RKO (cell line): ENCODE measurements at places on chromosomes 16 and 17.
A peak's percentile ranks its signal among the peaks of the same experiment; 100 is the strongest.

GRCh38 chr17:4626734-4627256, 14.7 kb downstream of the ALOX15 start:
- DNase-seq, result no peak

GRCh38 chr16:83513008-83513755, 294.6 kb upstream of the HSBP1 start:
- DNase-seq, result peak; percentile 60

GRCh38 chr16:11358531-11358930, 13.3 kb downstream of the RMI2 start:
- DNase-seq, result no peak

GRCh38 chr16:85112364-85112763, at the start of gene CIBAR2:
CIBAR2 (minus strand) TSS chr16:85112472; CDS start chr16:85112352, 120 bp downstream.
- DNase-seq, result no peak

DNA sequence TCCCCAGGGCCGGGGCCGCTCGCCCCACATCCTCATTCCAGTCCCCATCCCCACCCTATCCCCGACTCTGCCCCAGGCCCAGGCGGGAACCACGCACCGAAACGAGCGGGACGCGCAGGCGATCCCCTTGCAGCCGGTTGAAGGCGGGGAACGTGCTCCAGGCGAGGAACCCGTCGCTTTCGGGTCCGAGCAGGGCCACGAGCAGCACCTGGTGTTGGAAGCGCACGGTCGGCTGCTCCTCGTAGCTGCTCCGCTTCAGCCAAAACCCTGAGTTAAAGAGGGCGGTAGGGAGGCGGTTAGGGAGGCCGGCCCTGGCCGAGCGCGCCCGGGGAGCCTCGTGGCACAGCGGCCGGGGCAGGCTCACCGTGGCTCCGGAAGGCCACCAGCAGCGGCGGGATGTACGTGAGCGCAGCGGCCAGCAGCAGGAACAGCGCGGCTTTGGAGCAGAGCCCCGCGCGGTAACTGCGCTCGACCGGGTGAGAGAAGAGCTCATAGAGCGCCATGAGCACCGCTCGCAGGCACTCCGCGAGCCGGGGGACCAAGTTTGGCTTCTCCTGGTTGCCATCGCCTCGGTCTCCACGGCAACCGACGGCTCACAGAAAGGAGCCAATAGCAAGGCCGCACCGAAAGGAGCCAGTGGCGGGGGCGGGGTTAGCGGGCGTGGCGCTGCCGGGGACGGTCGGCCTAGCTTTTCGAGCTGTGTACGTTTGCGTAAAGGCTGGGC, at the start of gene TMEM231:
TMEM231 (minus strand) TSS at position 546 of the 724 bp plus-strand sequence; CDS start at position 503, 43 bp downstream.
- DNase-seq, result peak; percentile 95

- no peak for DNase-seq
Observed at GRCh38 chr16:13307851-13308250, 406.5 kb downstream of the SHISA9 start.

- no peak for DNase-seq
Observed at GRCh38 chr16:79054211-79054984, 546.1 kb downstream of the MAF start.

DNA sequence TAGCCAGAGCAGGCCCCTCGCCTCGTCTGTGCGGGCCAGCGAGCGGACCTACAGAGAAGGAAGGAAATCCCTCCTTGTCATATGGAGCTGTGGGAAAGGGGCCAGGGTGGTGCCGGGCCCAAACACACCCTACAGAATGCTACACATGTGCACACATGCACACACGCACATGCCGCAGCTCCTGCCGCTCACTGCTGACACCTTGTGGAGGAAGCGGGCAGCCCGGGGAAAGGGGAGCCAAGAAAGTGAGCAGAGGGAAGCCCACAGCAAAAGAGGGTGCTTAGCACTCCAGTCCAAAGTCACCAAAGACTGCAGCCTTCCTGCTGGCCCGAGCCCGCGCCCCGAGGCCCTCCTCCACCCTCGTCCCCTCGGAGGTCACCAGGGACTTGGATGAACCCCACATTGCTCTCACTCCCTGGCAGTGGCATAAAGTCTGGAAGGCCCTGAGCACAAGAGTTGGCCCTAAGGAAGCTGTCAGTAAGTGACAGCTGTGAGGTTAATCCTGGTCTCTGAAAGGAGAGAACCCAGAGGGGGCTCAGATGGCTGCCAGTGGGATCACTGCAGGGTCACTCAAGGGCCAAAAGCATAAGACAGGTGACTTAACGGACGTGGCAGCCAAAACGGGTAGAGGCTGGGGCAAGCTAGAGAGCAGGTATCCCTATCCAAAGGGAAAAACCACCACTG, 68.2 kb downstream of the MYO18A start:
- peak; percentile 58 for DNase-seq

DNA sequence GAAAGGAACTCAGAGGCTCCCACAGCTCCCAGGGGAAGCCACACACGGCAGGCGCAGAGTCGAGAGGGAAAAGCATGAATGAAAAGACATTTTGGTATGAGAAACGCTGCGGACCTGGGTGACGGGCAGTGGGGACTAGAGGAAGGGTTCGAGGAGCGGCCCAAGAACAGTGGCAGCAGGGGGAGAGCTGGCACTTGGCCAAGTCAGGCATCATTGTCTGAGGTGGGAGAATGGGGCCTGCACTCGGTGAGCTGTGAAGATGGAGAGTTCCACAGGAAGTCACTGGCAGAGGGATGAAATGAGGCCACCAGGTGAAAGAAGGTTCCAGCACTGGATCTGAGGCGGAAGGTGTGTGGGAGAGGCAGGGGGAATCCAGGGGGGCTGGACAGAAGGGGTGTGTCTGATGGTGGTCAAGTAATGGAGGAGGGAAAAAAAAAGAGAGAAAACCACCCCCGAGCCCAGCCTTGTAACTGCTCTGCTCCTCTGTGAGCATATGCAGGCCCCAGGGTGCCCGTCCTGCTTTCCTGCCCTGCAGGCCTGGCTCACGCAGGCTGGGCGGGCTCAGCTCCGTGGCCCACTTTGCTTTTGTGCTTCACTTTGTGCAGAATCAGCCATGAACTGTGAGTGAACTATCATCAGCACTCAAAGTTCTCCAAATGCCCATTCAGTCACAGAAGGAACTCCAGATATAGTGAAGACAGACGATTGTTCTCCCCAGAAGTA, 31.8 kb downstream of the TMEM204 start:
- no peak for DNase-seq

- no peak for DNase-seq
Observed at GRCh38 chr16:88390735-88391134, 8.0 kb downstream of the ZNF469 start.

GRCh38 chr17:81341516-81342268, 46.6 kb upstream of the SLC38A10 start:
- no peak for DNase-seq

DNA sequence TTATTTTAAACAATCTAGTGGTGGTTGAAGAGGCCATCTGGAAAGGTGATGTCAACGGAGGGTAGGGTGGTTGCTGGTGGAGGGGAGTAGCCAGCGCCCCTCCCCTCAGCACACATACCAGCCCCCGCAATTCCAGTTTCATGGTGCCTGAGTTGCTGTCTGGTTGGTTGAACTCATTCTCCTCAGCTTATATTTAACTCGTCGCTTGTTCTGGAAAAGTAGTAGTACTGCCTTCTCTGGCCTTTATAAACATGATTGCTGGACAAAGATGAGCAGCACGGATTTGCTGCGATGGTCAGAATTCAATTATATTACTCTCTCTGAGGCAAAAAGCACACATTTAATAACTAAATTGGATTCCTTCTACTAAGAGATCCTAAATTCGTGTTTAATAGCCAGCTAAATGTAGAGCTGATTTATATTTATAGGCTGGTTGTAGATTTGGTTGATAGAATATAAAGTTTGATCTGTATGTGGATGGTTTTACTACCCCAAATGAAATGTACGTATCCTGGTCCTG, 238.0 kb upstream of the TBX2 start:
- DNase-seq, result no peak

DNA sequence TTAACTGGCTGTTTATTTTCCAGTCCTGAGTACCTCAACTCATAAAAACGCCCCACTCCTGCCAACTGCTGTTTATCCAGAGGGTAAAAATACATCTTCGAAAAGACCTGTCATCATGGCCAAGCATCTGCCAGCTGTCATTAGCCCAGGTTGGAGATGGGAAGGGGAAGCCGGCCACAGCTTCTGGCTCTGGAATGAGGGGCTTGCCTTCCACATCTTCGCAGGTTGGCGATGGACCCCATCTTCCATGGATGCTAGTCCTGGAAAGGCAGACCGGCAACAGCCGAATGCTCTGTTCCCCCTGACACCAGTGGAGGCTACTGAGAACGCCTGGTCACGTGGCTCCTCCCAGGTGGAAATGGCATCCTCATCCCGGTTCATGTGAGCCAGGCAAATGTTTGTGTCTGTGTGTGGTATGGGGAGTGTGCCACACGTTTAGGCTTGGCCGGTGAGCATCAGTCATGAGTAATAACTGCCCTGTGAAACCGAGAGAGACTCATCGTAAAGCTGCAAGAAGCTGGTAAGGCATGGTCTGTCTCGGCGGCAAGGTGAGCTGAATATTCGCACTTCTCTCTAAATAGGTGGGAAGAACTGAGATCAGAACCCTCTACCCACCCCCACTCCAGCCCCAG, 420 bp upstream of the KRTAP17-1 start:
- DNase-seq, result no peak

DNA sequence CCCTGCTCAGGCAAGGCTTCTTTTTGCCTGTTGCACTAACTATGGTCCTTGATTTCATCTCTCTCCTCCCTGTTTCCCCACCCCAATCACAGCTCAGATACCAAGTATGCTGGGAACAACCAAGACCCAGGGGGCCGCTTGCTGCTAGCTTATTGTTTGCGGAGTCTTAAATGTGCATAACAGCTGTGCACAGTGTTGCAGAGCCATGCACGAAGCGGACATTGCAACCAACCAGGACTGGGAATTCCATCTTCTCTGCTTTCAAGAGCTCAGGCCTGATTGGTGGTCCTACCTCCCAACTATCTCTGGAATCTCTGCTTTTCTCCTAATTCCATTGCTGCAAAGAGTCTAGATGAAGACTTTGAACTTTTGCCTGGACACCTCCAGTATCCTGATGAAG, 281.3 kb upstream of the TNRC6C start:
- no peak for DNase-seq

- no peak for DNase-seq
Observed at GRCh38 chr16:88132836-88133506, 181.7 kb downstream of the BANP start.

GRCh38 chr16:10751291-10751697, 7.7 kb downstream of the NUBP1 start:
- no peak for DNase-seq

GRCh38 chr17:73099511-73099910, 7.0 kb upstream of the SLC39A11 start:
- DNase-seq, result no peak

GRCh38 chr16:82660966-82661365, 34.2 kb downstream of the CDH13 start:
- DNase-seq, result no peak

DNA sequence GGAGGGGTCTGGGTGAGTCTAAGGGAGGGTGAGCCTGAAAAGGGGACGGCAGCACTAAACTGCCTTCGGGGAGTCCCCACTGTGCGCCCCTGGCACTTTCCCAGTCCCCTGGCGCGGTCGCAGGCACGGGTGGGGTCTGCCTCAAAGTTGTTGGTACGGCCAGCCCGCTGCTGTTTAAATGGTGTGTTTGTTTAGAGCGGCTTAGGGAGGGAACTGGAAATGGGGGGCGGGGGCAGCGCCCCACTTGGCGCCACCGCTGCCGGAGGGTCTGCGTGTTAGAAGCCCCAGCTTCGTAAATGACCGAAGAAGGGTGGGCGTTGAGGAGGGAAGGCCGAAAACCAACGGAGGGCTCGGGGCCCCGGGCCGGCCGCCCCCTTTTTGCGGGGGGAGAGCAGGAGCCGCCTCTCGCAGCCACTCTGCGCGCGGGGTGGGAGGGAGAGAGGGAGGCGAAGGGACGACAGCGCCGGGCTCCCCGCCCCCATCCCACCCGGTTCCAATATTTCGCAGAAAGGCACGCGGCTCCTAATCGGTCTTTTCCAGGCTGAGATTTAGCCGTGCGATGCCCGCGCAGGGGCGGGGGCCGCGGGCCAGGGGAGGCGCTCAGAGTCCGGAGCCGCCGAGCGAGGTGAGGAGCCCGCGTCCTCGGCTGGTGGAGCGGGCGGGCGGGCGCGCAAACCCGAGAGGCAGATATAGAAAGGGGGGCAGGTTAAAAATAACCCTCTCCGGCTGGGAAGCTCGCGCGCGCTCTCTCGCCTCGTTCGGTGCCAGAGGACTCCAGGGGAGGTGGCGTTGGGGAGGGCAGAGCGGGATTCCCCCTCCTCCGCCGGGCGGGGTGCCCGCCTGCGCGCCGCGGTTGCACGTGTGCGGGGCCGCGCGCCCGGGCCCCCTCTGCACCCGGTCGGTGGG, 54.9 kb downstream of the SREBF1 start:
- DNase-seq, result no peak

GRCh38 chr17:4407851-4408250, 25.9 kb upstream of the SPNS3 start:
- peak; percentile 16 for DNase-seq

DNA sequence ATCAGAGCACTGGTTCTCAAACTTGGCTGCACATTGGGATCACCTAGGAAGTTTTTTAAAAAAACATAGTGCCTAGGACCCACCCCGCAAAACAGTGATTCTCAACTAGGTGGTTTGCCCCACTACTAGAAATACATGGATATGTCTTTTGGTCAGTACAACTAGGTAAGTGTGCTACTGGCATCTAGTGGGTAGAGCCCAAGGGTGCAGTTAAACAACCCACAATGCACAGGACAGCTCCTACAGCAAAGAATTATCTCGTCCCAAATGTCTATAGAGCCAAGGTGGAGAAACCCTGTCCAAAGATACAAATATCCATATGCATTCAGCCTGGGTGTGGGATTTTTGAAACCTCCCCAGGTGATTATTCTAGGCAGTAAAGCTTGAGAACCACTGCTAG, 11.8 kb upstream of the ZNF19 start:
- DNase-seq, result peak; percentile 22

DNA sequence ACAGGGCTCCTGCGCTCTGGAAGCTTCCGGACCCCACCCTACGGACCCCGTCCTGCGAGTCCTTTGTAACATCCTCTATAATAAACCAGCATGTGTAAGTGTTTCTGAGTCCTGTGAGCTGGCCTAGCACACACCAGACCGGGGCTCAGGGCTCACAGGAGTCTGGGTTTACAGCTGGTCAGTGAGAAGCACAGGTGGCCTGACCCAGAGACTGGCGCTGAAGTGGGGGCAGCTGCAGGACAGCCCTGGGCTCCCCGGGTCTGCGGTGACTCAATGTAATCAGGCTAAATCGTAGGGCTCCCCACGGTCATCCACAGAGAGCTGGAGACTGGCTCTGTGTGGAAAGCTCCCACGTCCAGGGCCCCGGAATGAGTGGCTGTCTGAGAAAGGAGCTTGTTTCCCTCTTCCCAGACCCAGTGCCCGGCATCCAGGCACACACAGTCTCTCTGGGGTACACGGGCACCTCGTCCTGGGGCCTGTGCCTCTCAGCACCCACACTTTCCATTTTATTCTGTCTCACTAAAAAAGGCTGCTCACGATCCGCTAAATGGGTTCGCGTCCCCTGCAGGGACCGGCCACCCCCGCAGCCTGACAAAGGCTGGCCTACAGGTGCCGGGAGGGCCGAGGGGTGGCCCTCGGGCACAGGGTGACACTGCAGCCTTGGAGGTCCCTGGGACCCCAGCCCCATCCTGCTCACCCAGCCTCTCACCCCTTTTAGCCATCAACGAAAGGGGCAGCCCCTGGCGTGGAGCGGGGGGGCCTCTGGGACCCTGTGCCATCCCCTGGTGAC, 18.9 kb upstream of the CBFA2T3 start:
- no peak for DNase-seq
